Frontal cortex (tissue), 4 donors: ENCODE measurements at places on chromosomes 4 and X.
A peak's percentile ranks its signal among the peaks of the same experiment; 100 is the strongest.

- no peak for DNase-seq
These were observed 132.6 kb downstream of the SPRY1 start for GRCh38 chr4:123529278-123529568.

DNA sequence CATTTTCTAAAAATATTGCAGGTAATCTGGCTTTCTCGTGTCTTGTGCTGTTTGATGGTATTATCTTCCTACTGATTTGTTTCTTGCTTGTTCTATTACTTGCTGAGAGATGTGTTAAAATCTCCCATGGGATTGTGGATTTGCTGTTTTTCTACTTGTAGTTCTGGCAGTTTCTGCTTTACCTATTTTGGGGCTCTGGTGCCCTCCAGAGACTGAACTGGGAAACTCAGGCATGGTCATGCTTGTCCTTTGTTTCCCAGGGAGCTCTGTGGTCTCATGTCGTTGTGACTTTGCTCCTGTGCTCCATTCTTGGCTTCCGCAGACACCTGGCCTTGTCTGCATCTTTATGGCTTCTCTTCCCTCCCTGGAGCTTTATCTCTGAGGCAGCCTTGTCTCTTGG is 39.5 kb downstream of the NSD2 start:
- no peak for DNase-seq

DNA sequence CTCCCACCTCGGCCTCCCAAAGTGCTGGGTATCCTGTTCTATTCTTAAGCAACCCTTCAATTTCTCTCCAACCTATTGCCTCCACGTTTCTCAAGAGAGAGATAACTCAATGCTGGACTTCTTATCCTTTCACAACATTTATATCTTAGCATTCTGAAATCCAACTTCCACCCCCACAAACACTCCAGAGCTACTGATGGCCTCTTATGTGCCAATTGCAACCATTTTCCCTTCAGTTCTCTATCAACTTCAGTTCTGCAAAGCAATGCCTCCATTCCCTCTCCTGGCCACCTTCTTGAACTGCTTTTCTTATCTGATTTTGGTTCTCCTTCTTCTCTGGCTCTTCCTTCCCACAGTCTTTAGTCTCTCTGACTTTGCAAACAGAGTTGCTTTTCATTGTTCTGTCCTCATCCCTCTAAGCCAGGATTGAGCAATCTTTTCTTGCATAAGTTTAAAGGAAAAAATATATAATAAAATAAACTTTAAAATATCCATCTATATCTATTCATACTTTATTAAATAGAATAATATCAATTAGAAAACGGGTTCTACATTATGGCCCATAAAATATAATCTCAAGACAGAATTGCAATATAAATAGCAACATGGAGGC is 3.6 kb upstream of the STBD1 start:
- no peak for DNase-seq

DNA sequence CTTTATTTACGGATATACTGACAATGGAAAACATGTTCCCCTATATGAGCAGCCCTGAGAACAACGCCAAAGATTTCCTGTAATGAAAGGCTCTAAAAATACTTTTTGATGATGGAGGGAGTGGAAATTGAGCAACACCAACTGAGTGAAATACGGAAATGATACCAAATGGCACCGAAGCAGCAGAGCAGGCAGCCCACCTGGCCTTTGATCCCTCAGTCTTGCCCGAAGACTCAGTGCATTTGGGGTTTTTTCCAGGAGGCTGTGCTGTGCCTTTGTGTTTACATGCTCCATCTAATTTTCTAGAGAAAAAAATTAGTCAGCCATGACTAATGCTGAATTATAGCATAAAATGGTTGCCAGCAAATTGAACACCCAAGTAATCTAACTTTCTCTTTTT is 169.9 kb upstream of the RBPJ start:
- DNase-seq: no peak

DNA sequence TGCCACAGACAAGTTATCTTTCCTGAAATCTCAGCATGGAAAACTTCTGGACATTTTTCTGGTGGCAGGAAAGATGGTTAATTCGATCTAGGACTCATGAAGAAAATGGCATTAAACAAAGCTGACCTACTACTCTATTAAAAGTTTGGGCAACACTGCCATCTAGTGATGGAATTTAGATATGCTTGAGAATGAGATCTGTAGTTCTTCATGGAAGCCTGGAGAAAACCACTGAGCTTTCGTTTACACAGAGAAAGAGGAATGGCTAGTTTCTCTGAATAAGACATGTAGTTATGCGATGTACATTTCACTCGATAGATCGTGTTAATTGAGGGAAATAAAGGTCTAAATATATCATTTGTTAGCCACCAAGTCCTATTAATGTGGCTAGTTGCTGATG is 51.7 kb upstream of the CHRDL1 start:
- DNase-seq: peak; percentile 33

DNA sequence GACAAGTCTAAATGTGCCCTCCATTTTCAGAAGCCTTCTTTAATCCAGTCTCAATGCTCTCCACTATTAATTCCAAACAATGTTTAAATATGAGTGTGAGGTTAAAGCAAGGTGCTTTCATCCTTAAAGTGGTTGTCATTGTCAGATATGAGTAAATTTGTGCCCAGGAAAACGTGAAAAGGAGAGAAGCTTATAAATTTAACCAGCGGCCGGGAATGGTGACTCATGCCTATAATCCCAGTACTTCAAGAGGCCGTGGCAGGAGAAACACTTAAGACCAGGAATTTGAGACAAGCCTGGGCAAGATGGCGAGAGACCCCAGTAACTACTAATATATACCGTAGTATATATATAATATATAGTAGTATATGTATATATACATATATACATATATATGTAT is 270.0 kb downstream of the ARHGAP24 start:
- no peak for DNase-seq

GRCh38 chrX:100208076-100208475 is 202.0 kb downstream of the PCDH19 start:
- no peak for DNase-seq

- DNase-seq: no peak
These were observed 2464.6 kb downstream of the PCDH7 start for GRCh38 chr4:33184657-33185290.

DNA sequence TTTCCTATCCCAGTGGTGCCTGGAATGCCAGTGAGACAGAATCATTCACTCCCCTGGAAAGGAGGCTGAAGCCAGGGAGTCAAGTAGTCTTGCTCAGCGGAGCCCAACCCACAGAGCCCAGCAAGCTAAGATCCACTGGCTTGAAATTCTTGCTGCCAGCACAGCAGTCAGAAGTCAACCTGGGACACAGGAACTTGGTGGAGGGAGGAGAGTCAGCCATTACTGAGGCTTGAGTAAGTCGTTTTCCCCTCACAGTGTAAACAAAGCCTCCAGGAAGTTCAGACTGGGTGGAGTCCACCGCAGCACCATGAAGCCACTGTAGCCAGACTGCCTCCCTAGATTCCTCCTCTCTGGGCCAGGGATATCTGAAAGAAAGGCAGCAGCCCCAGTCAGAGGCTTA is 283.2 kb upstream of the CPEB2 start:
- no peak for DNase-seq

DNA sequence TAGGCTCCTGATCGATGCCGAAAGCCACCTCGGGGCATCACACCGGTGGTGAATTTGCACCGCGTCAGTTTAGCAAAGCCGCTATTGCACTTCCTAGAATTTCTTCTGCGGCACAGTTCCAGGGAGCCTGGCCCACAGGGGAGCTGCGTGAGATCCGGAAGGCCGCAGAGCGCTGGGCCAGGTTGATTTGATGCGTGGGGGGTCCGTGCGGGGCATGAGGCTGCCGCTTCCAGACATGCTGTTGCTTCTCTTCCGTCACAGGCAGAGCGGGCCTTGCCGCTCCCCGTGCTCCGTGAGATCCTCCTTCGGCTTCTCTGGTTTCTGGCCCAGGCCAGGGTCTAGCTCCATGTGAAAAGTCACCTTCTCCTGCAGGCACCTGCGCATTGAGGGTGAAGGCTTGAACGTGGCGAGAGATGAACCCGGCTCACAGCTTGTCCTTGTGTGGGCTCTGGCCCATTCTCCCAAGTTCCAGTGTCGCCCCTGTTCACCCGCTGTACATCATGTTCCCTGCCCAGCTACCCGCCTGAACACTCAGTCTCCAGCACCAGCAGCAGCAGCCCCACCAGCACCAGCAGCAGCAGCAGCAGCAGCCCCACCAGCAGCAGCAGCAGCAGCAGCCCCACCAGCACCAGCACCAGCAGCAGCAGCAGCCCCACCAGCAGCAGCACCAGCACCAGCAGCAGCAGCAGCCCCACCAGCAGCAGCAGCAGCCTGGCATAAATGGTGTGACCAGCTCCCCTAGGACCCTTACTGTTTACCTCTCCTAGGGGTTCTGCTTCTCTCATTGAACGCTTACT is 131.2 kb downstream of the TRIML1 start:
- DNase-seq: no peak

- no peak for DNase-seq
These were observed 853.5 kb downstream of the TRIML1 start for GRCh38 chr4:188992706-188993105.

DNA sequence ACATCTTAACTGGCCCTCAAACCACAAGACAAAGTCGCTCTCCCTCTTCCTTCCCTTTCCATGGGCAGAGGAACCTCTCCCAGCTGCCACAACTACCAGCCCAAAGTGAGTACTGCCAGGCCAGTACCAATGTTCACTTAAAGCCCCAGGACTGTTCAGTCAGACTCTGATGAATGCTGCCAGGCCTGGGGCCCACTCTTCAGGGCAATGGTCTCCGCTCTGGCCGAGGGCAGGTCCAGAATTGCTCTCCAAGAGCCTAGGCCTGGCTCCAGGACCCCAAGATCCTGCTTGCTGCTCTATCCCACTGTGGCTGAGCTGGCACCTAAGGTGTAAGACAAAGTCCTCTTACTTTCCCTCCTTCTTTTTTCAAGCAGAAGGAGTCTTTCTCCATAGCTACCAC is 790.9 kb downstream of the KLHL13 start:
- DNase-seq: no peak

DNA sequence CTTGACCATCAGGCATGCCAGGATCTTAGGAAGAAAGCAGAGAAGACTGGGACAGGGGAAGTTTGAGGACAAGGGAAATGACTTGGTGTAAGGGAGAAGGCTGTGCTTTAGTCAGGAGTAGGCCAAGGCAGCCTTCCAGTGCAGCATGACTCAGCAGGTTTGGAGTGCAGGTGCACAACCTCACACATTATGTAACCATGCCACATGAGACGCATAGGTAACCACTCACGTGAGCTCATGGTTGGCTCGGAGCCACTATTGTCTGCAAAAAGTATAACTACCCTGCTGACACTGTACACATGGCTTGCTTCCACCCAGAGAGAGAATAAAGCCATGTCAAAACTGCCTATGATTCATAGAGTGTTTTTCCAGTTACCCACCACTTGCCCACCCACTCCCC is 715.9 kb downstream of the SMARCA1 start:
- no peak for DNase-seq

GRCh38 chr4:111136438-111136837 is 513.6 kb upstream of the PITX2 start:
- DNase-seq: no peak

DNA sequence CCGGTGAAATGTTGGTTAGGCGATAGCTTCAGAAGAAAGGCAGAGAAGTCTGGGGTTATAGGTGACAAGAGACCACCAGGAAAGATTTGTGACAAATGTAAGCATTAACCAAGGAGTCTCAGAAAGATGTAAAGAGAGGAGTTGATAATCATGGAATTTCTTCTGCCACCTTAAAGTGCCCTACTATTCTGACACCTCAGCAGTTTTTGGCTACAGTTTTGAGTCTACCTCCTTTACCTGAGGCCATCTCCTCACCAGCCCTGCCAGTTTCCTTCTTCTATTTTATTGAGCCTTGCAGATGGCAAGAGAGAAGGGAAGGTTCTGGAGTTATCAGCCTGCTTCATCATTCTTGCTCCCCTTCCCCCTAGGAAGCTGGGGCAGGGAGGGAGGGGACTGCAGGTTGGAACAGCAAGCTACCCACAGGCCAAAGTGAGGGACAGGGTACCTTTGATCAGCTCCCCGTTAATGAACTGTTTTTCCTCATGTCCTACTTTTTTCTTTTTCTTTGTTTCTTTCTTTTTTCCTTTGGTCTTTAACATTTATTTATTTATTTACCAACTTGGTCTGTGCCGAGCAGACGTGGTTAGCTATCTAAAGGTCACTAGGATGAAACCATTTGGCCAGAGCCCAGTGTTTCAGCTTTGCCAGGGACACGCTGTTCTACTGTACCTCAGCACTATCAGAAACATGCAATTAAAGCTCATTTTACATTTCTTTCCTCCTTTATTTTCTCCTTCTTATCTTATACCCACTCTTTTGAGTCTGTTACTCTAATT is 438.7 kb upstream of the AR start:
- DNase-seq: no peak

- DNase-seq: no peak
These were observed 21.4 kb downstream of the PTPN13 start for GRCh38 chr4:86615501-86615900.

DNA sequence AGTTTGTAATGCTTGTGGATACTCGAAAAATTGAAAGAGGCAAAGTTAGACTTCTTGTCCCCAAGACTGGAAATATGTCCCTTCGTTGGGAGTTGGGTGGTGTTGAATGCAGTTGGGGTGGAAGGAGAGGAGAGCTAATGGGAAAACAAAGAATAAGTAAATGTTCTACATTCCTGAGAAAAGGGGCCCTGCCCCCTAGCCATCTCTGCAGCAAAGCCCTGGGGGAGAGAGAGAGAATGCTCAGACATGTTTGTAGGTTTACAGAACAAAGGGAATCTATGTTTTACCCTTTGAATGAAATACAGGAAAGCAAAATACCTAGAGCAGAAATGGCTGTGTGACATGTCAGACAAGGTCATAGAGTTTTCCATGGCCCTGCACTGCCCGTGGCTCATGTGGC is 88.1 kb downstream of the RASL11B start:
- DNase-seq: no peak

- DNase-seq: no peak
These were observed 14.5 kb upstream of the PRRG3 start for GRCh38 chrX:151680805-151681204.

GRCh38 chr4:71283642-71284257 is 55.1 kb upstream of the SLC4A4 start:
- no peak for DNase-seq

DNA sequence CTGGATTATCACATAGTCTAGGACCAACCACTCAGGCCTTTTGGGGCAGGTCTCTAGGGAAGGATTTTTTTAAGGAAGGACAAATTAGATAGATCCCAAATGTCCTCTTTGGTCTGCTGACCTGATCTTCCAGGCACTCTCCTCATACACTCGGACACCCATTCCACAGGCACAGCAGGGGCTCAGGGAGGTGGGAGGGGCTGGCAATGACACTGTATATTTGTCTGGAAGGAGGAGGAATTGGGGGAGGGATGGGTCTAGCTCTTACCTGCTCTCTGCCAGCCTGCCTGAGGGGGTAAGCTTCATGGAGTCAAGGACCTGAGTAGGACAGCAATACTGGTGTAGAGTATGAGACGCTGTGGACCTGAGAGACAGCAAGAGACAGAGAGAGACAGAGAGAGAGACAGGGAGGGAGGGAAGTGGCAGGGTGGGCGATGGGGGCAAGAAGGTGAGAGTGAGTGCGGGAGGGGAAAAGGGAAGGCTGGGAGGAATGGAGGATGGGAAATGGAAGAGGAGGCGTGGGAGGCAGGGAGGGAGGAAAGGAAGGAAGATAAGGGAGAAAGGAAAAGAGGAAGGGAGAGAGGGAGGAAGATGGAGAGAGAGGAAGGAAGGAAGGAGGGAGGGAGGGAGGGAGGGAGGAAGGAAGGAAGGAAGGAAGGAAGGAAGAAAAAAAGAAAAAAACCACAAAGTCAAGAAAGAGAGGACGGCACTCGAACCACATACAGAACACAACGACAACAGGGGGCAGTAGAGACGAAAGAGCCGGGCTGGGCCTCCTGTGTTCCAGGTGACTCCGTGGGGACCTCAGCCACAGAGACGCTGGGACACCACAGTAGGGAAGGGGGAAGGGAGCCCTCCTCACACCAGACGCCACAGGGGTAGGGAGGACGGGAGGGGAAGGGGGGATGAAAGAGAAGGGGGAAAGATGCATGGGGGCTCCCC is 1.8 kb downstream of the IQSEC2 start:
- DNase-seq: no peak
